A549 treated with ZK216348 at 1 μM for 4 hours (cell line): ENCODE measurements at places on chromosomes 4 and X. TPM values are rescaled to one million over a fixed set of nuclear protein-coding genes. Genes with fewer than 3 reads are reported as not detected.

The DRD5 gene
- total RNA-seq = not detected in 5 replicates

The IL13RA2 gene
- 0.14 TPM in 1 of 5 replicates, not detected in the others for total RNA-seq

The SPANXN4 gene
- not detected in 5 replicates for total RNA-seq

The OPRPN gene
- total RNA-seq = not detected in 5 replicates

The ZCCHC18 gene
- 0.29 to 0.51 TPM in 2 of 5 replicates, not detected in the others for total RNA-seq

The NAT8L gene
- 6.2 to 15.6 TPM (median 15.4 TPM) in 5 replicates for total RNA-seq
